WERI-Rb-1 (cell line): ENCODE measurements at places on chromosomes 11 and 22.

- DNase-seq: no peak
Measured at GRCh38 chr11:17313349-17314231, 37.1 kb downstream of the NUCB2 start.

- DNase-seq: no peak
Measured at GRCh38 chr22:17925431-17925841, 98.9 kb downstream of the MICAL3 start.

GRCh38 chr11:125903711-125904659, at the start of gene DDX25:
Gene DDX25 (plus strand): TSS chr11:125904508. CDS start chr11:125904518, 10 bp downstream.
- no peak for DNase-seq

DNA sequence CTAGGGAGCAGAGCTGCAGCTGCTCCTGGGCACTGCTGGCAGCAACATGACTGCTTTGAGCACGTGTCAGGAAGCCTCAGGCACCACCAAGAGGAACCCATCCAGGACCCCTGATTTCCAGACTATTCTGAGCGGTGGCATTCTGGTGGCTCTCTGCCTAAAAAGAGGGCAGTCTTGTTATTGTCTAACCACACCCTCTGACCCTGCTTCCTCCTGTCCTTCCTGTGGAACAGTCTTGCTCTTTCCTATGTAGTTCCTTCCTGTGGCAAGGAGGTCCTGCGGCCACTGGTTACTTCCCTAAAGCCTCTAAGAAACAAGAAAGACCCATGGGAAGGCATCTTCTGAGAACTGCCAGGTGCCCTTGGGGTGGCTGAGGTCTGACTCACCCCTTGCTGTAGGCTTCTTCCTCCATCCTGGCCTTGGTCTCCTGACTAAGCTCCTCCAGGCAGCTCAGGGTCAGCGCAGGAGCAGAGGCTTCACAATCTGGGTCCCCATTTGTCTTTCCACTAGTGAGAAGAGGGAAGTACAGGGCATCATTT, 13.1 kb upstream of the LYVE1 start:
- no peak for DNase-seq

DNA sequence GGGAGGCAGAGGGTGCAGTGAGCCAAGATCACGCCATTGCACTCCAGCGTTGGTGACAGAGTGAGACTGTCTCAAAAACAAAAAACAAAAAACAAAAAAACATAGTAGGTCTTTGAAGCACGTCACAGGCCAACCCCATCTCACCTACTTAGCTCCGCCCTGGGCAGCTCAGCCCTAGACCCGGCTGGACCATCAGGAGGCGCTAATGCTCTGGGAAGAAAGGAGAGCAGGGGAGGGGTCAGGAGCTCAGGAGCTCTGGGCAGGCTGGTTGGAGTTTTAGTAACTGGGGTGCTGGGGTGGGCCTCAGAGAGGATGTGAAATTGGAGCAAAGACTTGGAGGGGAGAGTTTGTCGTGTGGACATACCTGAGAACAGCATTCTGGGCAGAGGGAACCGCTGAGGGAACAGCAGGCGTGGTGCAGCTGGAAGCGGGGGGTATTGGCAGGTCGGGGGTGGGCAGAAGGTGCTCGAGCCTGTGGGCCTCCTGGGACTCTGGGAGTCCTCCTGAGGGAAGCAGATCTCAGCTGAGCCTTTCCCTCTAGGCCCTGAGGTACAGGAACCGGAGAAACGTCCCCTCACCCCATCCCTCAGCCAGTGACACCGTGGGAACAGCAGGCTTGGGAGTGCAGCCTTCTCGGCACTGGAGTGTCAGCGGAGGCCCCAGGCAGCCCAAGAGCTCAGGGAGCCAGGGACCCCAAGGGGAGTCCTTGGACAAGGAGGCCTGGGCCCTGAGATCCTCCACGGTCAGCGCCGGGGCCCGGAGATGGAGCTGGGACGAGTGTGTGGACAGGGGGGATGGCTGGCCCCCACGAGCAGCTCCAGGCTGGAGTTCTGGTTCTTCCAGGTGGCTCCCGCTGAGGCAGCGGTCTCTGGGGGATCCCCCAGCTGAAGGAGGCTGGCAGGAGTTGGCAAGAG, 2.2 kb upstream of the RPS6KA4 start:
- peak; percentile 91 for DNase-seq

- DNase-seq: no peak
Measured at GRCh38 chr11:68521969-68522652, 61.6 kb downstream of the PPP6R3 start.

GRCh38 chr11:65444314-65445051, 21.9 kb downstream of the NEAT1 start:
- no peak for DNase-seq
